Activated CD4-positive, CD25-positive, alpha-beta regulatory T cell treated with anti-CD3 and anti-CD28 coated beads, Interleukin-2, amount 50 U/mL, for 24 hours (primary cell): ENCODE measurements at places on chromosomes 16 and 17.

GRCh38 chr17:64073771-64074703 lies 53.6 kb upstream of the ICAM2 start:
- ATAC-seq = no peak

DNA sequence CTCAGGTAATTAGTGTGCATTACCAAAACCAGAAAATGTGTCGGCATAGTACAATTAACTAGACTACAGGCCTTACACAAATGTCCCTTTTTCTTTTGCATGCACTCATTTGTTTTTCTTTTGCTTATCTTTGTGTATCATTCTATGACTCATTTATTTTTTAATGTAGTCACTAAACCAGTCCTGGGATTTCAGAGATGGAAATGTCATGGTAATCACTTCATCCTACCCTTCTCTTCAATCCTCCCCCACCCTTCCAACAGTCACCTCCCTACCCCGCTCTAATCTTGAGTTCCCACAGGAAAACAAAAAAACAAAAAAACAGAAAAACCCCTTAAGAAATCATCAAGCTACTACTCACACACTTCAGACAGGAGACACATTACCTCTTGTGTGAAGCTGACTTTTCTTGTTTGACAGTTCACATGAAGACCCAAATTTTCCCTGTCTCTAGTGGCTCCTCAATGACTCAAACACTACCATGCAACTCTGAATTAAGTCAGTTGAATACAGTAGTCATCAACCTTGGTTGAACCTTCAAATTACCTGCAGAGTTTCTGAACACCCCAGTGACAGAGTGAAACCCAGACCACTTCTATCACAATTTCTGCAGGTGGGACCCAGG lies 242.4 kb upstream of the SALL1 start:
- ATAC-seq = no peak

DNA sequence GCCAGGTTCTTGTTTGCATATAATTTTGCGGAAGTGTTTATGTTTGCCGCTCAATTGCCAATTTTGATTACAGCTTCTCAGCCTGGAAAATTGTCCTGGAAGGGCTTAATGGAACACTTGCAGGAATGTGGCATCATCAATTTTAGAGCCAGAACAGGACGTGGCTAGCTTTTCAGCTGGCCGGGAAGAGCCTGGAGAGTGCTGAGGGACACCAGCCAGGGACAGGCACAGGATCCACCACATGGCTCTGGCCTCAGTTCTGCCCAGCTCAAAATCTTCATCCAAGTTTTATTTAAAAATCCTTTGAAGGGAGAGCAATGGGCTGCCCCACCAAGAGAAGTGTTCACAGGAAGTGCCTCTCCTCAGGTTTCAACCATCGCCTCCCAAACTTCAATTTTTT lies 287.2 kb upstream of the HSBP1 start:
- no peak for ATAC-seq

DNA sequence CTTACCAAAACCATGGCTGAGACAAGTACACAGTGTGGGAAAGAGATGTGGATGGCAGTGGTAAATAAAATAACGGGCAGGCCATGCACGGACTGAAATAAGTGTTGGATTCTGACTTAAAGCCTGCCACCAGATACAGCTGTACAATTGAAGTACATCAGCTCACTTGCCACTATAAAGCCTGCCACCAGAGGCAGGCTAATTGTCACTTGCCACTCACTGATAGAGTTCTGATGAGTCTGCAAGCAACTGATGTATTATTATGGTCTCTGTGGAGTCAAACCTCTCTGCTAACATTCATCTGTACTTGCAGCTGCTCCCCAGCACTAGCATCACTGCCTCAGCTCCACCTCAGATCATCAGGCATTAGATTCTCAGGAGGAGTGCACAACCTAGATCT lies 93.0 kb downstream of the CYTH1 start:
- no peak for ATAC-seq

DNA sequence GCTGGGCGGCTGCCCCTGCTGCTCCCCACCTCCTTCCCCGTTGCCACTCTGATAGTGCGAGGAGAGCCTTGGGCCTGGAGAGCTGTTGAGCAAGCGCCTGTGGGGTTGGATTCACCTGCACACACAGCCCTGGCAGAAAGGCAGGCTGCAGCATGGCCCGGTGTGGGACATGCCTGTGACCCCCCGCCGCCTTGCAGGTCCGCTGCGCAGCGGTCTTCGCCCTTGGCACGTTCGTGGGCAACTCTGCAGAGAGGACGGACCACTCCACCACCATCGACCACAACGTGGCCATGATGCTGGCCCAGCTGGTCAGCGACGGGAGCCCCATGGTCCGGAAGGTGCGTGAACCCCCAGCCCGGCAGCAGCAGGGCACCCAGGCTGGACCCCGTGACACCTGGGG lies 106.8 kb upstream of the CHMP6 start:
- ATAC-seq = no peak

DNA sequence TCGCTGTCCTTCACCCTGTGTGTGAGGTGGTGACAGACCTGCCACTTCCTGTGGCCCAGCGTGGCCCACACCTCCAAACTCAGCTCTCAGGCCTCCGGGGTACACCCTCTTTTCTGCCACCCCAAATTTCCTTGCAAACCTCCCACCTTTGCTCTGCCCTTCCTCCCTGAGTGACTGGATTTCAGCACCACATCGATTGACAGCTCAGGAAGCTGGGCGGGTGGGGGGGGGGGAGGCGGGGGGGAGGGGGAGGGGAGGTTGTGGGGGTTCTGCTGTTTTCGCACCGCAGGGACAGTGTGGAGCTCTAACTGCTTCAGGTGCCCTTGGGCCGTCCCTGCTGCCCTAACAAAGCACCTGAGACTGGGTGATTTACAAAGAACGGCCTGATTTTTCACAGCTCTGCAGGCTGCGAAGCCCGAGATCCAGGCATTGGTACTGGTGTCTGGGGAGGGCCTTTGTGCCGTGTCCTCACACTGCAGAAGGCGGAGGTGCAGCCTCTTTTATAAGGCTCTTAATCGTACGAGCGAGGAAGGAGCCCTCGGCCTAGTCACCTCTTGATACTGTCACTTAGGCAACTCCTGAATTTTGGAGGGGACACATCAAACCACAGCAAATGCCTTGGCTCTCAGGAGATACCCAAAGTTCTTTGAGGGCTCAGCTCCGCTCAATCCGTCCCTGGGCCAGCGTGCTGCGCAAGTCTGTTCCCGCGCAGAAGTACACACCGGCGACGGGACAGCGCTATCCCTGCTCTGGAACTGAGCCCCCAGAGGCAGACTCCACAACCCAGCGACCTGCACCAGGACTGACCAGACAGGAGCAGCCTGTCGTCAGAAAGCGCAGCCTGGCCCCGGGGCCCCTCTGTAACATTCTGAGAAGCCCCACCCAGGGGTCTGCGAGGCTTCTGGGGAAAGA lies 3.6 kb downstream of the NDUFAF8 start:
- no peak for ATAC-seq

- ATAC-seq = peak; percentile 8
These were observed 344 bp downstream of the PSME3IP1 start for GRCh38 chr16:57185446-57185944.

DNA sequence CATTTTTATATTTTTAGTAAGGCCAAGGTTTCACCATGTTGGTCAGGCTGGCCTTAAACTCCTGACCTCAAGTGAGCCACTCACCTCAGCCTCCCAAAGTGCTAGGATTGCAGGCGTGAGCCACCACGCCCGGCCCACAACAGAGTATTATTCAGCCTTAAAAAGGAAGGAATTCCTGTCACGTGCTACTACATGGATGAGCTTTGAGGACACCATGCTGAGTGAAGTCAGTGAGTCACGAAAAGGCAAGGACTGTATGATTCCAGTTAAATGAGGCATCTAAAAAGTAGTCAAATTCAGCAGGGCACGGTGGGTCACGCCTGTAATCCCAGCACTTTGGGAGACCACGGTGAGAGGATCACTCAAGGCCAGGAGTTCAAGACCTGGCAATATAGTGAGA lies 9.7 kb downstream of the CSF3 start:
- no peak for ATAC-seq

- ATAC-seq = no peak
These were observed 170.8 kb upstream of the FAM20A start for GRCh38 chr17:68771867-68772515.

- peak; percentile 48 for ATAC-seq
These were observed 27.3 kb downstream of the MIS12 start for GRCh38 chr17:5513628-5514027.

- no peak for ATAC-seq
These were observed 1.3 kb upstream of the NOL11 start for GRCh38 chr17:67716405-67716798.

DNA sequence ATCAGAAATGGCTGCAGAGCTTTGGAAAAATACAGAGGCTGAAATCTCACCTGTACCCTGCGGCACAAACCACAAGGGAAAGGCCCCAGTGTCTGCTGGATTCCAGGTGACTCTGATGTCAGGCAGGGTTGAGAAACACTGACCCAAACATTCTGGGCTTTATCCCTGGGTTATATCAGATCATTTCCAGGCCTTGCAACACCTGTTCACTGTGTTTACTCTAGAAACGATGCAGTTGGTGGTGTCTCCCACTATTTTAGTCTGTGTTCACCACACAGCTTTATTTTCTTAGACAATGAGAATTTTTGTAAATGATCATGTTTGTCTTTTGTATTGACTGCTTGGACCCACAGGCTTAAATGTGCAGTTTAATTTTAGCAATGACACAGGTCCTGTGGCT lies 151.5 kb upstream of the SDK2 start:
- ATAC-seq = no peak

DNA sequence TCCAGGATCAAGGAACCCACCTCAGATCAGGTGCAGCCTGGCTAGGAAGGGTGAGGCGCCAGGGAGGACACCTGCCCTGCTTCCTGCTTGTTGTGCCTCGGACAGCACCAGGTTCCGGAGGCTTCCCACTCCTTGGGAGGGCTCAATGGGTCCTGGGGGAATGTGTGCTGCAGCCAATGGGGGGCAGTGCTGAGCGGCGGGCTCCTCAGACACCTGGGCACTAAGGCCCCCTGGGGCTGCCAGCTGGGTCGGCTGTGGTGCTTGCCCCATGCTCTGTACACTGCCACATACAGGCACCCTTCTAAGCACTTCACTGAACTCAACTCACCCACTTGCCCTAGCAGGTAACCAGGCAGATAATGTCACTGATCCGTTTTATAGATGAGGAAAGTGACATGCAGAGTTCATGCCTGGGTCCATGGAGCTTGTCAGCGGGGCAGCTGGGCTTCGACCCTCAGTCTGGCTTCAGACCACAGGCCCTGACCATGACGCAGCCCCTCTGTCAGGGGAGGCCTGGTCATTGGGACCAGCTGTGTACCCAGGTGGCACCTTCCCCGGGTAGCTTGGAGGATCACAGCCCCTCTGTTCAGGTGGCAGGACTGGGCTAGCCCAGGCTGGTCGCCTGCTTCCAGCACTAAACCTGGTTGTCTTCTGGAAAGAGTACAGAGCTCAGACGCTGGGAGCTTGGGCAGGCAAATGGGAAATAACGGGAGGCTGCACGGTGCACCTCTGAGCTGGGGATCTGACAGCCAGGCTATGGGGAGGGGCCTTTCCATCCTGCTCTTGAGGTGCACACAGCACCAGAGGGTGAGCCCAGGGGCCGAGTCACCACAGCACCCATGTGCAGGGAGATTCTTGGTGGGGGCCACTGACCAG lies 8.2 kb downstream of the FN3K start:
- no peak for ATAC-seq

GRCh38 chr17:2931876-2932275 lies 131.5 kb downstream of the OR1D5 start:
- ATAC-seq = no peak

DNA sequence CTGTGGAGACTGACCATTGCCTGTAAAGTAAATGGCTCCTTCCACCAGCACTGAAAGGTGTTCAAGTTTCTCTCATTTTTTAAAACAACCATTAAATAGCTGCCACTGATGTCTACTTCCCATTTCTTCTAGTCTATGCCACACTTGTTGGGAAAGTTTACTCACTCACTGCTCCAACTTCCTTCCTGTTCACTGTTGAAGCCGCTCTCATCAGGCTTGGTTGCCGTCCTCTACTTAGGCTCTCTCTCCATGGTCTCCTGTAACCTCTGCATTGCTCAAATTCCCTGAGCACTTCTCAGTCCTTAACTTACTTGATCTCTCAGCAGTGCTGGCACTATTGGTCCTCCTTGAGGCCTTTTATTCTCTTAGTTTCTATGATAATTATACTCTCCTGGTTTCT lies 32.4 kb downstream of the SNX11 start:
- ATAC-seq = no peak

DNA sequence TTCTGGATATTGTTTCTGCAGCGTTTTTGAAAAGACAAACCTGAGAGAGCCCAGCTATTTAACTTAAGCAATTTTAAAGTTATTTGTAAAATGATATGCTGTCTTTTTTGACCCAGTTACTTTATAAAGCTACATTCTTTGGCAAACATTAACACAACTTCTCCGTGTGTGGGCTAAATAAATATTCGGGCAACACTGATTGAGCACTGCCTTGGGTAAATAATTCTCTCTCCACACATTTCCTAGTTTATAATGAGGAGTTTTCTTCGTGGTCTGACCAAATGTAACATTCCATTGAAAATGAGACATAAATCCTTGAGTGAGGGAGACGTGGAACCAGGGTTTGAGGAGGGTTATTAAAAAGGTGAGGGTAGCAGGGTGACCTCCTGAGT lies 142.8 kb downstream of the WWOX start:
- no peak for ATAC-seq

DNA sequence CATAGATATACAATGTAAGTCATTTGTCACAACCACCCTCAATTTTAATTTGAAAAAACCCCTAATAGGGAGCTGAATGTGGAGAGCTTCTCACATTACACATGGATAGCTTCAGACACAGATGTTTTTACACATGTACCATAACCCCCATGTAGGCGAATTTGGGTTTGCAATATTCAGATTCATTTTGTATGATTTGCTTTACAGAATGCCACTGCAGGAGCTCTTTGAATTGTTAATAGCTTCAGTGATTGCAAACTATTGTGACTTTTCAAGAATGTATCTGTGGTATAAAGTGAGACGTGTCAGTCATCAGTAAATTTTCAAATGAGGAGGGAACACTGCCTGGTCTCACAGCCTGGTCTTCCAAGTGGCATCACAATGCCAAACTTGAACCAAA lies 112.6 kb upstream of the CACNG5 start:
- no peak for ATAC-seq

- ATAC-seq = no peak
These were observed 74.8 kb upstream of the RPL38 start for GRCh38 chr17:74128456-74129211.

DNA sequence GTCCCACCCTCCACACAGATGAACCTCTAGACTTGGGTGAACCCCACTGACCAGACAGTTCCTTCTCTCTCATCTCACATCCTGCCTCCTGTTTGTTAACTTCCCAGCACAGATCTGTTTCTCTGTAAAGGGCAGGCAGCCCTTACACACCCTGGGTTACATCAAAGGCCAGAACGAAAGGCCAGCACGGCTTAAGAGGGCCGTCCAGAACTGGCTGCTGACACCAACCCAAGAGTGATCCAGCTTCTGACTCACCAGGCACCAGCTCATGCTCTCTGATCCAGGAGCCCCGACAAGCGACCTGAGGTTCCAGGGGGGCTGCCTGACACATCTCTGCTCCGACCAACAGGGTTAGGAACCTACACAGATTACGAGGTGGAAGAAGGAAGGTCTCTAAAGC lies 86.9 kb downstream of the MRM3 start:
- ATAC-seq = no peak

GRCh38 chr17:6554871-6555330 lies 1.5 kb downstream of the PITPNM3 start:
- ATAC-seq = no peak
